Activated CD8-positive, alpha-beta memory T cell treated with anti-CD3 and anti-CD28 coated beads, Interleukin-2, amount 50 U/mL, for 48 hours (primary cell): ENCODE measurements at places on chromosomes 7 and 10.

DNA sequence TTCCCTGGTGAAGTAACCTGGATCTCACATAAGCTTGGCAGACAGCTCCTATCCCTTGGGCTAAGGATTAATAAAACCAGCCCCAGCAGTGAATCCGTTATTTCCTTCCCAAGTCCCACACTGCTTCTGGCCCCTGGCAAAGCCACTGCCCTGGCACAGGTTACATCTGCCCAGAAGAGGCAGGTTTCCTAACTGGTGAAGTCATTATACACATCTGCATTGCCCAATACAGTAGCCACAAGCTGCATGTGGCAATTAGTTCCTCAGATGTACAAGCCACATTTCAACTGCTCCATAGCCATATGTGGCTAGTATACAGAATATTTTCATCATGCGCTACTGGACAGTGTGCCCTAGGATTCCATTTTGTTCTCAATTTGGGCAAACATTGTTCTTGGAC is 273.0 kb downstream of the GRM8 start:
- no peak for DNase-seq

- DNase-seq, result no peak
Observed at GRCh38 chr7:85600395-85600794, 413.5 kb upstream of the SEMA3D start.

DNA sequence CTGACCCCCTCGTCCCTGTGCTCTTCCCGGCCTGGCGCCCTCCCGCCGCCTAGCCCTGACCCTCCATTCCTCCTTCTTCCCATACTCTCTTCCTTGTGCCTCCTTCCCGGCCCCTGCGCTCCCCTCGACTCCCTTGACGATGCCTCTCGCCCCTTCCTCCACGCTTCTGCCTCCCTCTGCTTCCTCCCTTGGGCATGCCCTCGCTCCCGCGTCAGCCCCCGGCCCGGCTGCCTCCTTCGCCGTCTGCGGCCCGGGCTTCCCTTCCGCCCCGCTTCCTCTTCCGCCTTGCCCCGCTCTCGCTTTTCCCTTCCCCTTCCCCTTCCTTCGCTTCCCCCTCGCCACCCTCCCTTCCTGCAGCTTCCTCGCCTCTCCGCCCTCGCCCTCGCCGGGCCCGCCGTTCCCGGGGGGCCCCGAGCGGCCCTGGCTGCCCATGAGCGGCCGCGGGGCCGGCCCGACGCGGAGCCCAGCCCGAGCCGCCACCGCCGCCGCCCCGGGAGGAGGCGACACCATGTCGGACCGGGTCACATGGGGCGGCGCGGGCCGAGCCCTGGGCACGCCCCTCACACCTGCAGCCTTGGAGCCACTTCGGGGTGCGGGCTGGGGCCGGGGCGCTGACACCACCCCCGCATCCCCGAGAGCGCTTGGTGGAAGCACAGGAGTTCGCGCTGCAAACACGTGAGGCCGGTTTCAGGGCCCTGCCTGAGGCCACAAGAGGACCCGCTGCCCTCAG is at the start of gene FBXW4:
TSS of gene FBXW4 (minus strand) at position 497 of the 730 bp plus-strand sequence. CDS start at position 432, 65 bp downstream.
- peak; percentile 85 for DNase-seq

GRCh38 chr10:6311700-6312330 is 109.1 kb downstream of the PFKFB3 start:
- no peak for DNase-seq

- DNase-seq, result peak; percentile 59
Observed at GRCh38 chr7:36639826-36640225, 84.5 kb downstream of the AOAH start.

DNA sequence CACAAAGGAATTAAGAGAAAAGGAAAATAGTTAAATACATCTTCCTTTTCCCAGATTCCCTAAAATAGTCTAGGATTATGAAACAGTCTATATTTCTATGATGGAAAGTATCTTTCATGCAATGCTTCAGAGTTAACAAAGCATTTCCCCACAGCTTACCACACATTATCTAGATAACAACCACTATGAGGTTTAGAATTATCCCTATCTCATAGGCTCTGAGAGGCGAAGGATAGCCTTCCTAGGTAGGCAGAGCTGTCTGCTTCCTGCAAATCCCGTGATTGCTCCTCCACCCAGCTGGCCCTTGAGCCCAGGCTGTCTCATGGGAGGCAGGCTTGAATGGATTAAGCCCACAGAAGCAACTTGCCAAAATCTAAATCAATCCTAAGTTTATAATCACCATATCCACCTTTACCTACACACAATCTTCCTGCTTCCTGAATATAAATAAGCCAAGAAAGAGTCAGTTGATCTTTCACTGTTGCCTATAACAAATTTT is 321.4 kb upstream of the AOAH start:
- no peak for DNase-seq

DNA sequence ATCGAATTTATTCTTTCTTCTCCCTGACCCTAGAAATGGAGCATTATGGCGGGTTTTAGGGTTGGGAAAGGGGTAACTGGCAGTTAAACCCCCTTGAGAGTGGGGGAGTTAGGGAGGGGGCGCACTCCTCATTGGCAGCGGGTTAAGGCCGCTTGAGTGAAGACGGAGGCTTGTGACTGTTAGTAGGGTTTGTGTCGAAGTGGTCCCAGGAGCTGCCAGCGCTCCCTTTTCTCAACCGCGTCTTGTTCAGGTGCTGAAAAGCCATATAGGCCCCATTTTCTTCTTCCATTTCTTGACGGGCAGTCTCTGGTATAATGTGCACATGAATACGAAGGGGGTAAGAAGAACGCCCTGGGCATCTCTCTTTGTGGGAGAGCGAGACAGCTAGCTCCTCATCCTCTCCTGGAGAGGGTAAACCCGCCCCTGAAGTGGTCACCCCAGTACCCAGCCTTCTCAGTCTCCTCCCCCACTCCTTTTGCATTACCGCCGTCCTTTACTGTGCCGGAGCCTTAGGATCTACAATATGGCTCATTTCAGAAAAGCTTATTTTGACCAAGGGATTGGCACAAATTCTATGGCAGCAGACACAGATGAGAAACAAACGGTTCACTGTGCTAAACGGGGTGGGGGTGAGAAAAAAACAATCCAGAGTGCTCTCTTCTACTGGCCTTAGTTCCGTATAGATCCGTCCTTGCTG is 836 bp downstream of the KMT2E start:
- DNase-seq, result peak; percentile 77

GRCh38 chr7:66173856-66174255 is 31.3 kb upstream of the TPST1 start:
- no peak for DNase-seq

GRCh38 chr7:40133561-40134427 is 628 bp downstream of the MPLKIP start:
- DNase-seq, result no peak

DNA sequence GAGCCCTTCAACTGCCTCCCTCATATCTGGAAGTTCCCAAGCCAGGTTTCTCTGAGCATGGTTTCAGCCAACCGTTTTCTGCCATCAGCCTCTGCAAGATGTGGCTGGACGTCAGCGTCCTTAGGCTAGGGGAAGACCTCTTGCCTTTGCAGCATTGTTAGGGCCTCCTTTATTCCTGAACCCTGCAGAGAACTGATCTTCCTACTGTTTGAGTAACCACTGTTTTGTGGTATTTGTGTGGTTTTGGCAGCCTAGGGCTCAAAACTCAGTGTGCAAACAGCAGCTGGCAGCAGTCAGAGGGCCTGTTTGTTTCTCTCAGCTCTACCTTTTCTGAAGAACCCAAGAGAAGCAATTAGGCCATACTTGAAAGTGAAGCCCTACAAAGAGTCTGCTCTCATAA is 83.4 kb upstream of the SEMA3E start:
- no peak for DNase-seq

GRCh38 chr10:63267414-63268148 is 134.5 kb downstream of the NRBF2 start:
- no peak for DNase-seq

DNA sequence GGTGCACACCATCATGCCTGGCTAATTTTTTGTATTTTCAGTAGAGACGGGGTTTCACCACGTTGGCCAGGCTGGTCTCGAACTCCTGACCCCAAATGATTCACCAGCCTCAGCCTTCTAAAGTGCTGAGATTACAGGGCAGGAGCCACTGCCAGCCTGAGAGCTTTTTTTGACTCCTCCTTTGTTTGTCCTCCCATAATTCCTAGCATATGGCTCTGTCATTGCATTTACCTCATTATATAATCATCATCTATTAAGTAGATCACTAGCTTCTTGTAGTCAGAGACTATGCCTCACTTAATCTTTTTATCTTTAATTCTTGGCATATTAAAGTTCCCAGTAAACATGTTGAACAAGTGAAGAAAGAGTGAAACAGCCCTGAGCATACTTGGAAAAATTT is 82.1 kb downstream of the CPEB3 start:
- no peak for DNase-seq

DNA sequence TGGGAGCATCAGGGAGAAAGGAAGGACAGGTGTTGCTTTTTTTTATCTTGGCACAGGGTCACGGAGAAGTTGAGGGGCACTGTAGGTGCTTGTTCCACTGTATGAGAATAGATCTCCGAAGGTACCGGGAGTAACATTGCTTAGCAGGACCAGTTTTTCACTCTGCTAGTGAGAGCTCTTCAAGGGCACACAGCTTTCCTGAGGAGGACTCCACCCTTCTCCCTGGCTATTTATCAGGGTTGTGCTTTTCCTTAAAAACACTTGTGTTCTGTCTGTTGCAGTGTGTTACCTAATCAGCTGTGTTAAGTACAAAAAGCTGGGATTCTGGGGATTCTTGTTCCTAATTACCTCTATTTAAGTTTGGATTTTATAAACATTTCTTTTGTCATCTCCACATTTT is 160.5 kb downstream of the SND1 start:
- no peak for DNase-seq

- DNase-seq, result no peak
Observed at GRCh38 chr10:49400365-49400764, 4.5 kb upstream of the DRGX start.
